ENCODE measurements at places on chromosomes 16 and 17.

- no peak for DNase-seq
Observed at GRCh38 chr16:6341981-6342380, 990.7 kb upstream of the RBFOX1 start.

- no peak for DNase-seq
Observed at GRCh38 chr16:54677308-54677950, 253.2 kb upstream of the IRX5 start.

DNA sequence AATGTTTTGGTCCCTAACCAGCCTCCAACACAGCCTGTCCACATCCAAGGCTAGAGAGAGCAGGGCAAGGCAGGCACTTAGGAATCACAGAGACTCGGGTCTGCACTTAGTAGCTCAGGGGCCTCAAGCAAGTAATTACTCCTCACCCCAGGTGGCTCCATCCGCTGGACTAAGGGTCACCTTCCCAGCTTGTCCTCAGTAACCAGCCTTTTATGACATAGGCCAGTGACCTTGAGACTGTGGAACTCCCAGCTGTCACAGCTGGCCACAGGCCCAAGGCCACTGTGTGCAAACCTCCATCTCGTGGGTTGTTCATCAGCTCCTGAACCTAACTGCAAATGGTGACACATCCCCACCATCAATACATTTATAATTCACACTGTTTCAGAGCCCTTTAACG, 68.6 kb downstream of the CDYL2 start:
- no peak for DNase-seq

GRCh38 chr16:8950580-8951077, 13.1 kb downstream of the USP7 start:
- no peak for DNase-seq

DNA sequence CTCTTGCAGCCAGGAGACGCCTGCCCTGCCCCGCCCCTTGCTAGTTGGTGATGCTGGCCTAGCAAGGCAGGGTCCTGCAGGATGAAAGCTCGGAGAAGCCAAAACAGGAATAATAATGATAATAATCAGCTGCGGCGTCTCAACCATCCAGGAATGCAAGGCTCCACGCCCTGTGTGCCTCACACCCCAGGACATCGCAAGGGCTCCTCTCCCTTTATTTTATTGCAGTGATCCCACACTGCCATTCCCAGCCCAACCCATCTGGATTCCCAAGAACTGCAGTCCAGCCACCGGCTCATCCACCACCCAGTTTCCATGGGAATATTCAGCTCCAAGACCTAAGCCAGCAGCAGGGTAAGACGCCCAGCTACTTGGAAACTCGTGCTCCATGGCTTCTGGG, 21.0 kb upstream of the ZNF652 start:
- no peak for DNase-seq

- DNase-seq, result no peak
Observed at GRCh38 chr16:56711862-56712261, 18.1 kb upstream of the NUP93 start.

DNA sequence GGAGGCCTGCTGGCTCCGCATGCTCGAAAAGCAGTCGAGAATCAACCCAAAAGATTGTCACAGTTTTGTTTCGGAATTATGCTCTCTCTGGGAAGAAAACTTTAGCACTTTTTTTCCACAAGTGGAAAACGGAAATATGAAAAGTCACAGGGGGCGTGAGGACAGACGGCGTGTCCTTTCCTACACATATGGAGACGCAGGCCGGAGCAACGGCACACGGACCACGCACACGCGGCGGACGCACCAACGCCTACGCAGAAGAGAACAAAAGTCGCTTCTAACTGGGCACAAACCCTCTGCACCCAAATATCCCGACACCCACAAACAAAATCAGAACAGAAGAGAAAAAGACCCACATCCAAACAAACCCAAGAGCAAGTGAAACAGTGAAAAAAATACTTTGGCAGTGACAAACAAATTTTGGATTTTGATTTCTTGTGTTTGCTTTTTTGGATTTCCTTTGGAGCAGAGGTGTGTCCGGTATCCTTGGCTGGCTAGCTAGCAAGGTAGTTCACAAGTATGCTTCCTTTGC, 9.3 kb upstream of the PABPN1L start:
- DNase-seq, result no peak

- DNase-seq, result no peak
Observed at GRCh38 chr17:76812263-76812662, 55.9 kb upstream of the MGAT5B start.

DNA sequence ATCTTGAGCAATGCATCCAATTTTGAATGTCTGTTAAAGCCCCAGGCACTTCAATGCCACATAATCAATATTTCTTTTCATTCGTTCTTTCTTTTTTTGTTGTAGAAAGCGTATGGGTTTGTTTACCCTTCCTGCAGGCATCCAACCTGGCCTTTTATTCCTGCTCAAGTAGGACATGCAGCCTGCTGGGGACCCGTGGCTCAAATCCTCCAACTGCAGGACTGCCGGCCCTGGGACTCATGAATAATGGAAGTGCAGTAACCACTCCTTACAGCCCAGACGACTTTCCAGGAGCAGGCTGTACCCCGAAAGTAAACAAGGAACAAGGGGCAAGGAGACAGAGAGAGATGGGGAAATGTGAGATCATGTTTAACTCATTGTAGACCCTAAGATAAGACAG, 126.4 kb downstream of the SALL1 start:
- DNase-seq, result no peak

DNA sequence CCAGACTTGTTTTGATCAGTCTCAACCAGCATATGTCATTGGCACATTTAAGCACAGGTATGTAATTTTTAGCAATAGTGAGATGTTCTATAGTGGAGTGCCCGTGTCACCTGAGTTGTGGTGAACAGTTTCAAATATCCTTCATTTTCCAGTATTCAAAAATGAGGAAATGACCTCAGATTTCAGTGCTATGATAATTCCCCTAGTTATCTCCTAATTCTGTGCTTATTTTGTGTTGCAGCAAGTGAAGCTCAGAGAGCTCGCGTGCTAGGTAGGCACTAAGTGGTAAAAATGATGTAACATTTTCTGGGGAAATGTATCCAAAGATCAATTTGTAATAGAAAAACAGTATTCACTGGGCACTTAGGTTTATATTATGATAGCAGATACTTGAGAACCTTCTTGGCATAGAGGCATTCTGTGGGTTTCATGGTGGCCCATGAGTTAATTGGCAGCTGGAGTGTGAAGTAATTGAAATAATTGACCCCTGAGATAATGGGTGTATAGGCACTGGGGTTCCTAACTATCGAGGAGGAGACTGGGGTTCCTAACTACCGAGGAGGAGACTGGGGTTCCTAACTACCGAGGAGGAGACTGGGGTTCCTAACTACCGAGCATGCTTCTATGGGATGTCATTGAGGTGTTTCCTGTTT, 159.1 kb downstream of the PRKCA start:
- DNase-seq, result no peak
